ENCODE measurements at places on chromosomes 3 and 15. TPM values are rescaled to one million over a fixed set of nuclear protein-coding genes. Genes with fewer than 3 reads are reported as not detected.

DNA sequence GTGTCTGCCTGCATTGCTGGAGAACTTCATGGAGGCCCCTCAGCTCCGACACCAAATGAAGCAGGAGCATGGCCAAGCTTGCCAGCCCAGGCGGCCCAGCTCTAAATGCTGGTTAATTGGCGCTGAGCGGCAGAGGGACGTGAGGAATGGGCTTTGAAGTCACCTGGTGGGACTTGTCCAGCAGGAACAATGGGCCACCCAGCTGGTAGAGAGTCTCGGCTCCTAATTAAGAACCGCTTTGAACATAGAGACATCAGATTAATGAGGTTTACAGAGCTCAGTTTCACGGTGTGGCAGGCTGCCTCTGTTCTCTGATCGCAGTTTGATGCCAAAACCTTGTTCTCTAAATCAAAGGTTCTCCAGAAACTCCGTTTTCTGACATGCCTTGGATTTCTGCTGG is 77.5 kb upstream of the LINGO1 start:
- DNase-seq, result no peak

DNA sequence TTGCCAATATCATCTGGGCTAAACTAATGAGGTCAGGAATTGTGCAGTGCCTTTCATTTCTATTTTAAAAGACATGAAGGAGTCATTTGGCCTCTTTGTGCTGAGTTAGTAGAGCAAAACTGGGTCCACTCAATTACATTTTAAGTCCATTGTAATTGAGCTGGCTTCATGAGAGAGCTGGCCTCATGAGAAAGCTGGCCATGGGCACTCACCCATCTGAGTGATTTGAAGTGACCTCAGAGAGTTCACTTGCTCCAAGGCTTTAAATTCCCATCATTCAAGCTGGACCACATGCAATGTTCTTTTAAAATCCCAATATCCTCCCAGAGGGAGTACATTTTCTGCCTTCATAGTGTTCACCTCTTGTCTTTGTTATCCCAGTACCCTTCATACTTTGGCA is 335.9 kb upstream of the WNT5A start:
- DNase-seq, result no peak

GRCh38 chr3:46865031-46865507 is 1.8 kb upstream of the MYL3 start:
- DNase-seq, result no peak

- DNase-seq, result no peak
Observed at GRCh38 chr3:137647179-137647578, 116.9 kb upstream of the SOX14 start.

DNA sequence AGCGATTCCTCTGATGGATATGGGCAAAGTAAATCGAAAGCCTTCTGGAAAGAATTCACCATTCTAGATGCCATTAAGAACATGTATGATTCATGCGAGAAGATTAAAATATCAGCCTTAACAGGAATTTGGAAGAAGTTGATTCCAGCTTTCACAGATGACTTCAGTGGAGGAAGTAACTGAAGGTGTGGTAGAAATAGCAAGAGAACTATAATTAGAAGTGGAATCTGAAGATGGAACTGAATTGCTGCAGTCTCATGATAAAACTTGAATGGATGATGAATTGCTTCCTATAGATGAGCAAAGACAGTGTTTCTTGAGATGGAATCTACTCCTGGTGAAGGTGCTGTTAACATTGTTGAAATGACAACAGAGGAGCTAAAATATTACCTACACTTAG is 30.1 kb upstream of the TBC1D23 start:
- no peak for DNase-seq

DNA sequence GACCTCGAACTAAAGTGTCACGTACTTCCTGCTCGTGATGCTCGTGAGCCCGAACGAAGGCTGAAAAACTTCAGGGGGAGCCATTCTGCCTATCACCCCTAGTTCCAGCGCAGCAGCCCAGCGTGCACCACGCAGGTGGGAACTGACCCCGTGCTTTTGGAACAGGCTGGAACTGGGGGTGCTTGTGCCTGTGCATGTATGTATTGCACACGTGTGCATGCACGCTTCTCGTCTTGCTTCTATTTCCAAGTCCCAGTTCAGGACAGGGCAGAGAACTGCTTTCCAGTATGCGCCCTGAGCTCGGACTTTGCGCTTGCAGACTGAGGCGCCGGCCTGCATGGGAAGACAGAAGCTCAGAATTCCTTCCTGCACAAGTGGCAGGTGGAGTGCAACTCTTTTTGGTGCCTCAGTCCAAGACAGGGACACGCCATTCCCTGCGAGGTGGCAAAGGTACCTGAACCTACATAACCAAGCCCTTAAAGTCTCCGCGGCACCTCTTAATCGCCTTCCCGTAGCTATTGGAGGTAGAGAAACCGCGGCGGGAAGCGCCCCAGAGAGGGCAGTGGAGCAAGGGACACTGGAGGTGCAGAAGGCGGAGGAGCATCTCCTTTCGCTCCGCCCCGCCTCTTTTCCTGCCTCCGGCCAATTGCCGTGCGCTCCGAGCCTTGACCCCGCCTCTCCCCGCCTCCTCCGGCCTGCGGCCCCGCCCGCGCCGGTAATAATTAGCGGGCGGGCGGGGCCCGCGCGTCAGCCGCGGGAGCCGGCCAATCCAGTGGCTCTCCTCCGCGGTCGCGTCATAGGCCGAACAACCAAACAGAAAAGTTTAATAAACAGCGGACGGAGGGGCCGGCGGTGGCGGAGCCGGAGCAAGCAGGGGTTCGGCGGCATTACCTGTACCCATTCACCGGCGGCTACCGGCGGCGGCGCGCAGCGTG is at the start of gene ZFAND6:
TSS of gene ZFAND6 (plus strand) at position 826 of the 935 bp plus-strand sequence. CDS start 60,669 bp downstream, outside the sequence.
- DNase-seq, result peak; percentile 90

DNA sequence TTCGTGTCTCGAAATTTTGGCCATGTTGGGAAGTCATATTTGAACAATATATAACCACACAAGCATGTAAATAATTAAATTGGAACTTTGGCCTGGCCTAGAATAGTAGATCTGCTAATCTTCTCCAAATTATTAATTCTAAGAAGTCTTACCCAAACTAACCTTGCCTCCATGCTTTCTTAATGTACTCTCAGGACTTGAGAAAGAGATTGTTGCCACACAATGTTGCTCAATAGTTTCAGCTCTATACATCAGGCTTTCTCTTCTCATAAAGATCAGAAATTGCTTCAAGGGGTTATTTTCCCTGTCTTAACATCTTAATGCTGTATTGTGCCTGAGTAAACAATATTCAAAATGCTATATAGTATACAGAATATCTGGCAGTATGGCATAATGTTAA is 202.7 kb upstream of the LRIG1 start:
- DNase-seq, result no peak

DNA sequence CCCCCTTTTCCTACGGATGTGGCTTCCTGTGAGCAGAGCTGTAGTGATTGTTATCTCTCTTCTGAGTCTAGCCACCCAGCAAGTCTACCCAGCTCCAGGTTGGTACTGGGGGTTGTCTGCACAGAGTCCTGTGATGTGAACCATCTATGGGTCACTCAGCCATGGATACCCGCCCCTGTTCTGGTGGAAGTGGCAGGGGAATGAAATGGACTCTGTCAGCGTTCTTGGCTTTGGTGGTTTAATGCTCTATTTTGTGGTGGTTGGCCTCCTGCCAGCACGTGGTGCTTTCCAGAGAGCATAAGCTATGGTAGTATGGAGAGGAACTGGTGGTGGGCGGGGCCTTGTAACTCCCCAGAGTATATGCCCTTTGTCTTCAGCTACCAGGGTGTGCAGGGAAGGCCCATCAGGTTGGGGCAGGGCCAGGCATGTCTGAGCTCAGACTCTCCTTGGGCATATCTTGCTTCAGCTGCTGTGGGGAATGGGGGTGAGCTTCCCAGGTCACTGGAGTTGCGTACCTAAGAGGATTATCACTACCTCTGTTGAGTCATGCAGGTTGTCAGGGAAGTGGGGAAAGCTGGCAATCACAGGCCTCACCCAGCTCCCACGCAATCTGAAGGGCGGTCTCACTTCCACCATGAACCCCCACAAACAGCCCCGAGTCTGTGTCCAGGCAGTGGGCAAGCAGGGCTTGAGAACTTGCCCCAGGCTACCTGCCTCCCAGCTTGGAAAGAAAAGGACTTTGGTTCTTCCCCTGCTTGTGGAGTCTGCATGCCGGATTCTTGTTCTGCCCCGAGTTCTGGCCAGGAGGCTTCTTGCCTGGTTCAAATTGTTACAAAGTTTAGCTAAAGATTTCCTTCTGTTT is 9.0 kb upstream of the ADGRG7 start:
- no peak for DNase-seq

DNA sequence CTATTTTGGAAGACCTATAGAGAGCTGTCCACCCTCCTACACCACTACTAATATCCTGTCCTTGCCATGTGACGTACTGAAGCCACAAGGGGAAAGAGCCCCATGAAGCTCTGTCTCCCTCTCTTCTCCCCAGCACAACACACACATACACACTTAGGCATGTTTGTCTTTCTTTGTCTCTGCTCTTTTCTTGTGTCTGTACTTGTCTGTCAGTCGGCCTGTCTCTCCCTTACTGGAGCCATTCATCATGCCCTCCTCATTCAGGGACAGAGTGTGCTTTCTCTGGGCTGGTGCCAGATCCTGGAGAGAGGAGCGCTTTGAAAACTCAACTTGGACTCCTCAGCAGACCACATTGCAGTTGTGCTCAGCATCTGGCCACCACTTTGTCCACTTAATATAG is 47.6 kb downstream of the PSMD6 start:
- DNase-seq, result peak; percentile 57

- no peak for DNase-seq
Observed at GRCh38 chr15:38740206-38740605, 175.6 kb upstream of the RASGRP1 start.

GRCh38 chr3:168645180-168645579 is 549.5 kb upstream of the GOLIM4 start:
- no peak for DNase-seq

- DNase-seq, result no peak
Observed at GRCh38 chr3:188916934-188917401, 254.8 kb upstream of the TPRG1 start.

- no peak for DNase-seq
Observed at GRCh38 chr3:5218815-5219214, 31.3 kb downstream of the EDEM1 start.

GRCh38 chr3:101631098-101631796 is 45.7 kb downstream of the ZBTB11 start:
- no peak for DNase-seq

DNA sequence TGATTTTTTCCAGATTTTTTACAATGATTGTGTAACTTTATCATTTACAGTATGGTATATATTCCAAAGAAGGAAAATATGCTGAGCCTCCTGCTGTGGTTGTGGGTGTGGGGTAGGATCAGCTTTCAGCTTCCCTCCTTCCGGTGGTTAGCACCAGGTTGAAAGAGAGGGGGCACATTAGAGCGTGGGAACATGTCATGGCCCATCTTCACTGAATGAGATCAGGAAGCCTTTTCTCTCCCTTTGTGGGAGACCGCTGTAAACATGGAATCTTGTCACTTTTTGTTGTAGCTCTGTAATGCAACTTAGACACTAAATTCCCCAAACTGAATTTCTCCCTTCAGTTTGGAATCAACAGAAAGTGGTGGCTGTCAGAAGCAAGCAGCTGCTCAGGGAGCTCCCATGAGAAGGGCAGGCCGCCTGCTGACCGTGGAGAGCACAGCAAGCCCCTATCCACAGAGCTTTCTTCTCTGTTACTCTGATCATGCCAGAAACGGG is 86.7 kb upstream of the LIMD1 start:
- no peak for DNase-seq

DNA sequence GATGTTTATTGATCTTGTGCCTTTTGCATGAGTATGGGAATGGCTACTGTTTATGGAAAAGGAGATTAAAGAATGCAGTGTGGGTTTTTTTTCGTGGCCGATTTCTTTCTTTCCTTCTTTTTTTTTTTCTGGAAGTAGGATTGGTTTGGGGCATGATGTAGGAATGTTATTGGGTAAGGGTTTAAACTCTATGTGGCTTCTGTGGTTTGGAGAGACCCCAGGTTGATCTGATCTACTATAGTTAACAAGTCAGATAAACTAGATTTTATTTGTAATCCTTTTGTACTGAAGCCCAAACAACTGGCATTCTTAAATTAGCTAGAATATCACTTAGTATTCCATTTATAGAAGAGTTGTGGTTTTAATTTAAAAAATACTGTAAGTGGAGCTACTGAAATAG is 304.8 kb downstream of the LPP start:
- no peak for DNase-seq

- DNase-seq, result no peak
Observed at GRCh38 chr3:51966922-51967383, 301 bp downstream of the PCBP4 start.

GRCh38 chr3:58999774-59000160 is 50.1 kb downstream of the CFAP20DC start:
- DNase-seq, result no peak

- DNase-seq, result no peak
Observed at GRCh38 chr15:85005319-85005718, 23.7 kb downstream of the PDE8A start.

DNA sequence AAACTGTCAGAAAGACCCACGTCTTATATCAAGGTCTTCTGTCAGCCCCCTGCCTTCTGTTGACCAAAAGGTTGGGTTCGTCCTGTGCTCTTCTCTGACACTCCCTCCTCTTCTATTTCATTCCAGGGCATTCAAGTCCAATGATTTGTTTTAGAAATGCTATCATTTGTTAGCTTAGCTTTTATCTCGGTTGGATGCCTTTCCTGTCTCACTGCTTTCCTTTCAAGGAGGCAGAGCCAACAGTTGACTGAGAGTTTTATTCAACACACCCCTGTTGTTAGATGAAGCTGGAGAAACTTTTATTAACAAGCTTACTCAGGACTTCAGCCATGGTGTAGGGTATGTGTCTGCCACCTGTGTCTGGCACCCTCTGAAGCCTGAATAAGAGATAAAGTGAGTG is 112.0 kb upstream of the SLC7A14 start:
- DNase-seq, result no peak

- no peak for DNase-seq
Observed at GRCh38 chr15:26624128-26624527, 148.7 kb downstream of the GABRB3 start.

GRCh38 chr3:76586471-76586870 is 453.4 kb upstream of the ROBO2 start:
- no peak for DNase-seq

CYP8B1 gene
- not detected for total RNA-seq

ITIH1 gene
- not detected for total RNA-seq

HYAL1 gene
- 26.5 TPM for total RNA-seq

FOXL2 gene
- total RNA-seq, result not detected

SLC25A20 gene
- 19.6 TPM for total RNA-seq

GREM1 gene
- not detected for total RNA-seq

B3GALNT1 gene
- total RNA-seq, result 5.7 TPM

C15orf39 gene
- total RNA-seq, result 20.1 TPM

TRAT1 gene
- total RNA-seq, result 0.39 TPM

PPP1R14D gene
- not detected for total RNA-seq

BCL6 gene
- 272 TPM for total RNA-seq

TM4SF4 gene
- not detected for total RNA-seq

PTH1R gene
- 8.1 TPM for total RNA-seq
